ENCODE measurements at places on chromosomes 3 and 15.

DNA sequence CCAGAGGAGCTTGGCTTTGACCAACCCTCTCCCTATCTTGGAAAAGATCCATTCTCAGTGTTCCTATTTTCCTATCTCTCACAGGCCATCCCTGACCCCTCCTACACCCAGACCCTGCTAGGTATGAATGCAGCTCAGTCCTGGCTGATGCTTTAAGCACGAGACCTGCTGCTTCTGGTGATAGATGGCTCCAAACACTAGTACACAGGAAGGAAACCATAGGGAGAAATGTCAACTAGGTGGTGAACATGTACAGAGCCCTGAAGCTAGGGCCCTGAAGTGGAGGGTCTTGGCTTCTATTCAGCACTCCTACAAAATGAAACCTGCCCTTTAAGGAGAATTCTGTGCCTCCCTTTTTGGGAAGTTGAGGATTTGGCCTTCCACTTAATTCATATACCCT, 47.4 kb upstream of the MANF start:
- no peak for DNase-seq

DNA sequence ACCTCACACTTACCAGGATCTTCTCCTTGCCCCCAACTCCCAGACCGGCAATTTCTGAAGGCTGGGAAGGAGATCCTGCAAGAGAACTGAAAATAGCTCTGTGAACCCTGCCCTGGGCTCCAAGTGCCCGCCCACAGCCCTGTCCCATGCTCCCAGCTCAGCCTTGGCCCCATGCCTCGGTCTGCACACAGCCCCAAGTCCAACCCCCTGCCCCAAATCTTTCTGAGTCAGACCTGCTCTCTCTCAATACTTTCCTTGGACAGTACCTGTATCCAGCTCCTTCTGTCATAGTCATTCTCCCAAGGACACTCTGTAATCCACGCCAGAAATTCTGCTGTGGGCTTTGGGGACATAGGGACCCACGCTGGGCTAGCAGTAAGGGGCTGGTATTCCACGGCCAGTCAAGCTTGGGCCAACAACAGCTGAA, 6.3 kb upstream of the SMAD3 start:
- DNase-seq: no peak

DNA sequence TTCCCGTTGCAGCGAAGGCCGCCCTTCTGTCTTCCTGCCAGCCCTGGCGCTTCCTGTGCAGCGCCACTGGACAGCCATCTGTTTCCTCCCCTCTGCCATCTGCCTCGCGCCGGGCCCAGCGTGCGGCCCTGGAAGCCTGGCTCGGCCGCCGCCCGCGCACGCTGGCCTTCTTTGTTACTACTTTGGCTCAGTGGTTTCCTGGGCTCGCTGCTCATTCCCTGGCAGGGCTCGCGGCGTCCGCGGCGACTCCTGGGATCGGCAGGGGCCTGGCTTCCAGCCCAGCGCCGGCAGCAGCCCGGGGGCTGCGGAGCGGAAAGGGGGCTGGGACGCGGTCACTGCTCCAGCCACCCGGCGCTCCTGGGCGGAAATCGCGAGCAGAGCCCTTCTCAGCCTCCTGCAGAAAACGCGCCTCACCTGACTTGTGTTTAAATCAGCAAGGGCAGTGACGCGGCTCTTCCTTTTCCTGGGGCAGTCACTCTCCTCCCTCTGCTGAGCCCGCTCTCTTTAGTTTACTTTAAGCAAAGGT, 10.0 kb downstream of the CMTM7 start:
- DNase-seq: peak; percentile 53

- peak; percentile 1 for DNase-seq
These were observed 407.3 kb upstream of the ONECUT1 start for GRCh38 chr15:53197426-53197839.

- no peak for DNase-seq
These were observed 178.3 kb upstream of the C2CD4B start for GRCh38 chr15:62343397-62343796.

GRCh38 chr3:54634122-54634469, 293.8 kb downstream of the LRTM1 start:
- DNase-seq: no peak

DNA sequence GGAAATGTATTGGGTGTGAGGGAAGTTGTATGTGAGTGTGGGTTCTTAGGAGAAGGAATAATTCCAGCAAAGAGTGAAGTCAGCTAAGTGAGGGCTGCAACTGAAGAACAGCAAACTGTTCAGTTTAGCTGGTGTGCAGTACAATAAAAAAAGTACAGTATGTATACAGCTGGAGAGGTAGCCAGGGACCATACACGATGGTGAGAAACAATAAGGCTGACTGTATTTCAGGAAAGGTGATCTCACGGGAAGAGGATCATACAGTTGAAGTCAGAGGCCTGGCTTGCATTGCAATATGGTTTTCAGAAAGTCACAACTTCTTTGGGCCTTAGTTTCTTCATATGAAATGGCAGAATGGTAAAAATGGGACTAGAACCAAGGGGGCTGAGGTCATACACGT, 222.4 kb downstream of the NEK10 start:
- no peak for DNase-seq
